Esophagus squamous epithelium (tissue), 5 donors: ENCODE measurements at places on chromosomes 13 and 19. TPM values are rescaled to one million over a fixed set of nuclear protein-coding genes. Genes with fewer than 3 reads are reported as not detected.

Gene ZNF726
- 2.1 TPM for total RNA-seq

- H3K4me3 ChIP-seq, result no peak overlapping the region
- no peak overlapping the region for H3K27ac ChIP-seq
- DNase-seq, result no peak
- H3K36me3 ChIP-seq, result peaks cover 11% of the 10 kb centered on the region
- no peaks in the 10 kb centered on the region for H3K27me3 ChIP-seq
Measured at GRCh38 chr19:5891572-5891937, 12.0 kb downstream of the NDUFA11 start.

DNA sequence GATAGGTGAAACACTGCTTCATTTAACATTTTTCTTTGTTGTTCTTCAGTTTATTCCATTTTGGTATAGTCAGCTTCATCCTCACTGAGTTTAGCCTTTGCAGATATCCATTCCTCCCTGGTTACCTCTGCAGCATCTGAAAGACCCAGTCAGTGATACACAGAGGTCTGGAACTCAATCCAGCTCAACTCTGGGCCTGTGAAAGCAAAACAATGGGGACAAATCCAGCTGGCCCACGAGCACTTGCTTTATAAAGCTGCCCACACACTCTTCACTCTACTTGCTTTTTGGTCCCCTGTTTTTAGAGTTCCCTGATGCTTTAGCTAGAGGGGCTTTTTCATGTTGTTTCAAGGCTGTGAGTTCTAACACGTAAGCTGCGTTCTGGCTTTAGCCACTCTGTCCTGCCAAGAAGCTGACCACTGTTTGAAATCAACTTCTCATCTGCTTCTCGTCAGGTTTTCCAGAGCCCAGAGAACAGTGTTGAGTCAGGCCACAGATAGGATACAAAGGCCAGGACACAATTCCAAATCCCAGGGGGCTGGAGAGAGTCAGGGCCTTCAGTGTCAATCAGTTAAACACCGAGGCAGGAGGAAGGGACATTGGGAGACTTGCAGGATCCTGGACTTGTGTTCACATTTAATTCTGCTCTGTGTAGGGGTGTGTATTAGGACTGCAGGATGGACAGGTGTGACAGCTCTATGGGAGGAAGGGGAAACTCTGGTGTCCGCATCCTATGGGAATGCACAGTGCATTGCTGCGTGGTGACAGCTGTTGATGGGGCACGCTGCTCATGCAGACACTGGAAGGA, 83.5 kb upstream of the RNF113B start:
- no peaks in the 10 kb centered on the region for H3K27me3 ChIP-seq
- H3K4me1 ChIP-seq, result no peaks in the 10 kb centered on the region
- no peak overlapping the region for H3K4me3 ChIP-seq
- no peak for DNase-seq
- no peak overlapping the region for H3K27ac ChIP-seq
- H3K36me3 ChIP-seq, result no peaks in the 10 kb centered on the region

DNA sequence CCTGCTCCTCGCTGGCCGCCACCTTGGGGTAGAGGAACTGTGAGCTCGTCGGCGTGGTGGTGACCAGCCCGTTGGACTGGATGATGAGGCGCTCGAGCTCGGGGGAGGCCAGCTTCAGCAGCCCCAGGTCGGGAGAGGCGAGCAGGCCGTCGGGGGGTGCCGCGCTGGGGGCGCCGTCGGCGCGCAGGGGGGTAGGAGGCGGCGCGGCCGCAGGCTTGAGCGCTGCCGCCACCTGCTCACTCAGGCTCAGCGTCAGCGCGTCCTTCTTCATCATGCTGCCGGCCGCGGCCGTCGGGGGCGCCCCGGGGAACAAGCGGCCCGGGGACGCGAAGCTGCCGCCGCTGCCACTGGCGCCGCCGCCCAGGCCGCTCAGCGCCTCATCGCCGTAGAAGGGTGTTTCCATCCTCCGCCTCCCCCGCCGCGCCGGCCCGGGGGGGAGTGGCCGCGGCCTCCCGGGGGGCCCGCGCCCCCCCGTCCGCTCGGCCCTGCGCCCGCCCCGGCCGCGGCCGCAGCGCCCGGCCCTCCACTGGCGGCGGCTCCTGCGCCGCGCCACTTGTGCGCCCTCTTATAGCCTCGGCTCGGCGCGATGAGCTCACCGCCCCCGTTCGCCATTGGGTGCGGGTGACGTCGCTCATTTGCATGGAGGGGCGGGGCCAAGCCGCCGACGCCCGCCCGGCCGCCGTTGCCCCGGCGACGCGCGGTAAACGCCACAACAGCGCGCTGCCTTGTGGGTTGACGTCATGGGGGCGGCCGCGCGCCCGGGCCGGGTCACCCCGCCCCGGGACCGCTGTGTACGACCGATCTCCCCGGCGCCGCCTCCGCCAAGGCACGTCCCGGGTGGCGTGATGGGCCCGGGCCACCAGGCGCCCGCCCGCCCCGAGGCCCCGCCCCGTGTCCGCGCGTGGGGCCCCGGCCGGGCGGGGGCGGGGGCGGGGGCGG, at the start of gene JUND:
JUND (minus strand) TSS at position 541 of the 939 bp plus-strand sequence; CDS start at position 403, 138 bp downstream.
- peak within 1 kb of the TSS; percentile 100 for H3K27ac ChIP-seq
- H3K36me3 ChIP-seq, result peaks cover 25% of the 10 kb centered on the region
- no peaks in the 10 kb centered on the region for H3K27me3 ChIP-seq
- peaks cover 16% of the 10 kb centered on the region for H3K4me1 ChIP-seq

DNA sequence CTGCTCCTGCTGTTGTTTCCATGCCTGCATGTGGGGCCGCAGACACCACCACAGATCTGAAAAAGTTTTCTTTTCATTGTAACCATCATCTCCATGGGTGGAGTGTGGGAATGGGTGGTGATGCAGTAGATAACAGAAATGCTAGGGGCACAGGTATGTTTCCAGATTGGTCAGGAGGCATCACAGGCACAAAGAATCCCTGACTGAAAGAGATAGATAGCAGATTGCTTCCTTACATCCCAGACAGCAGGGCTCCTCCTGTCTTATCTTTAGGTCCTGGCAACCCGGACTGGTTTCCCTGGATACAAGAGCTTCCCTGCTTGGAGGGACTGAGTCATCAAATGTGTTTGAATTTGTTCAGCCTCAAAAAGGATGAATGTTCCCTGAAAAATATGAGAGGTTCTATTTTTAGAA, 1937.6 kb downstream of the PCDH9 start:
- no peak for DNase-seq
- H3K4me3 ChIP-seq, result no peak overlapping the region
- no peaks in the 10 kb centered on the region for H3K36me3 ChIP-seq
